Activated CD8-positive, alpha-beta memory T cell treated with anti-CD3 and anti-CD28 coated beads for 1 hour (primary cell): ENCODE measurements at places on chromosomes 1 and 21.

DNA sequence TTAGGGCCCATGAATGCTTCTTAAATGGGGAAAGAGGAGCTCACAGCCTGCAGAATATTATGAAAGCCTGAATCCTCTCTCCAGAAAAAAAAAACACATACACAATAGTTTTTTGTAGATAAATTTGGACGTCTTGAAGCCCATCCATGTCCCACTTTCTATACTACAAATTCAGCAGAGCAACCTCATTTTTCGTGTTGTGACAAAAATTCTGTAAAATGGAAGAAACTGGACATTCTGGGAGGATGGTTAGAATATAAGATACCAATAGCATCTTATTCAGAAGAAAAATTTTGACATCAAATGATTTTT, 102.1 kb downstream of the ZNF281 start:
- DNase-seq: no peak

DNA sequence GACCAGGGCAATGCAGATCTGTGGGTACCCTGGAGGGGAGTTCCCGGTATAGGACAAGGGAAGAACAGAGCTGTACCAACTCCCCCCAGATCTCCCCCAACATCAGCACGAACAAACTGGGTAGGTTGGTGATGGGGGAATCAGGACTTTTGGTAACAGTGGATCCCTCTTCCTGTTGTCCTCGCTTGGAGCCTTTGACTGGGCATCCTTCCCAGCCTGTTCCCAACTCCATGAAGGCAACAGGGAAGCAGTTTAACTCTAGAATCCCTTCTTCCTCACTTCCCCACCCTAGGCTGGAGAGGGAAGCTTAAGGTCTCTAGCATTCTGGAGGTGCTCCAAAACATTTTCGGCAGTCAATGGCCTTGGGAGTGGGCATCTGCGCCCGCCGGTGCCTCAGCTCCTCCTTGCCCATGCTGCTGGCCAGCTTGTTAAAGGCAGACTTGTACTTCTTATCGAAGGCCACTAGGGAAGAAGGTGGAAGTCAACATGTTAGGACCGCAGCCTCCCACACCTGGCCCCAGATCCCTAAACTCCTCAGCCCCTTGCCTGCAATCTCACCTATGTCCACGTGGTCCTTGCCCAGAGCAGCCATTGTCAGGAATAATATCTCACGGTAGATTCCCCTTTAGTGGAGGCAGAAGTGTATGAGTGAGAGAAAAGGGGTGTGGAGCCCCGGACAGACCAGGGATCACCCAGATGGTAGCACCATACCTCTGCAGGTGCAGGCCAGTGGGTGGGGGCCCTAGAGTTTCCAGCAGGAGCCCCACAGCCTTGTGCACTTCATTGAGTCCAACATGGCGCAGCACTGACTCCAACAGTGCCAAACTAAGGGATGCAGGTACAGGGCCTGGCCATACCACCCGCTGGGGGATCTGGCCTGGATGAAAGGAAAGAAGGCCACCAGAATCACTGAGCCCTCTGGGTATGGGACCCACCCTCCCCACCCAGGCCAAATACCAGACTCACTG, 7.5 kb upstream of the GATAD2B start:
- no peak for DNase-seq

DNA sequence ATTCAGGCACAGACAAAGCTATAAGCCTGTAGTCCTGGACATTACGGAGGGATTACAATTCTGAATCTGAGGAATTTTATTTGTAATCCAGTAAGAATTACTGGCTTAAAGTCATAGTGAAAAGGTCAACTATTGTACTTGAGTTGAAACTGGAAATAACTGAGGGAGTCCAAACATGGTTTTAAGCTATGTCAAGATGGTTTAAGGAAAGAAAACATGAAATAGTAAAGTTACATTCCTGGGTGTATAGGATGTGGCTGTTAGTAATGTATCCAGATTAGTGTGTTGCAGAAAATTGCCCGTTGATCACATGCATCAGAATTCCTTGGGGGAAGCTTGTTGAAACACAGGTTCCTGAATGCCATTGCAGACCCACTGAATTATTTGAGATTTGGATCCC, 124.8 kb upstream of the GORAB start:
- DNase-seq: no peak

DNA sequence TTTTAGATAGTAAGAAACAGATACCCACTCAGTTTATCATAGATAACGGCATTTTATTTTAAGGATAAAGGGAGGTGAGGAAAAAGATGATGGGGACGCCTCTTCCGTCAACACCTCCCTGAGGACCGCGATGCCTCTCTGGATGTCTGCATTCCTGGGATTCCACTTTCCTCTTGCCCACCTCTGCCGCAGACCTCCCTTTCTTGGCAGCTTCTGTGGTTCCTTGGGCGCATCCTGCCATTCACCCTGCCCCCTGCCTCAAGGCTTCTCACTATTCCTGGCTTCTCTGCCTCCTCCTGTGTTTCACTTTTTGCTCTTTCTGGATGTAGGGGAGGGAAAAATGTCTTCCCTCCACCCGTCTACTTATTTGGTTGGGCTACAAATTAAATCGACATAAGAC, 19.9 kb downstream of the HUNK start:
- DNase-seq: no peak

GRCh38 chr1:152190589-152190988, 31.6 kb upstream of the RPTN start:
- DNase-seq: no peak

DNA sequence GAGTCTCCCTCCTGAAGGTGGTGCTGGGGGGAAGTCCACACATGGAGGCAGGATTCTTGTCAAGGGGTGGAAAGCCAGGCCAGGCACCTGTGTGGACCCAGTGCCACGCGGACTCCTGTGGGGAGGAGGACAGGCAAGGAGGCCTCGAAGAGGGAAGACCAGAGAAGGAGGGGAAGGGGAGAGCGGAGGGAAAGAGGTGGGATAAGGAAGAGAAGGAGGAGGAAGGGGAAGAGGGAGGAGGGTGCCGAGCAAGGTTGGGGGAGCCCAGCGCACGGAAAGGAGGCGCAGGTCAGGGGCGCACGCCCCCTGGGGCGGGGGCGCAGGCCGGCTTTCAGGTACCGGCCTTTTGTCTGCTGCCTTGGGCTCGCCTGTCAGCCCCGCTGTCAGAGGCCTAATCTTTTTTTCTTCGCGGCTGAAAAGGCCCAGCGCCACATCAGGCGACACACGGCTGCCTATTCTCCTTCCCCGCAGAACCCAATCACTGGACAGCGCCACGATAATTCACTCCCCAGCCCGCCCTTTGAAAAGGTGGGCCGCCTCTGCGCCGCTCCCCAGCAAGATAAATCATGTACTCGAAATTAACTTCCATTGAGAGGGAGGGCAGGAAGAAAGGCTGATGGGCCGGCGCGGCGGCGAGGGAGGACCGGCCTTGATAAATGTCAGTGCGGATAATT, 42.5 kb downstream of the PRDM16 start:
- DNase-seq: no peak
